ENCODE measurements at places on chromosomes 2 and 18.

DNA sequence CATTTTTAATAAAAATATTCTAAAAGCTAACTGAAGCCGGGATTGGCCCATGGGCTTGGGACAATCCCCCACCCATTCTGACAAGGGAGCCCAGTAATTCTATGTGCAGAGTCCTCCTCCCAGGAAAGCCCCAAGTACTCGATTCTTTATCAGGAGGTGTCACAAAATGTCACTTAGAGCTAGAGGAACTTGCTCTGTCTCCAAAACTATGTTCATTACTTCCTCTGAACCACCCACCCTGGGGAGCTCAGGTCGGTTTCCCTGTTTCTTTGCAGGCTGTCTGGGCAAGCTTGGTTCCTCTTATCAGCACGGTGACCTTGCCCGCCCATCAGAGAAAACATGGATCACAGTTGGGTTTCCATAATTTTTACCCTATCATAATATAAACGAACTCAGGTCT lies 430.6 kb upstream of the ID2 start:
- no peak for DNase-seq

DNA sequence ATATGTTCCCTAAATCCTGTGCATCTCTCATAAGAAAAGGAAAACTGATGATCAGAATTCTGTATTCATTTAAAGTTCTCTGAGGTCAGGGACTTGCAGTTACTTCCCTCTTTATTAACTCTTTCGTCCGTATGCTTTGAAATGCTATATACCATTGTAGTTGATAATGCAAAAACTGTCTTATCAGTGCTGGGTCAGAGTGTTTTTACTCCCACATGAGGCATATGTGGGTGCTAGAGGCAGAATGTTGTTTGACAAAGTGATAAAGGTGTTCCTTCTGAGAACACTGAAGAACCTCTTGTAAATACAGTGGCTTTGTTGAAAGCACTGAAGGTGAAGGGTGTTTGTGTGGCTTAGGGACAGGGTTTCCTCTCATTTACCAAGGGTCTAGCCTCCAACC lies 136.5 kb upstream of the NFATC1 start:
- DNase-seq, result no peak

GRCh38 chr2:226132323-226133215 lies 667.1 kb downstream of the IRS1 start:
- DNase-seq, result no peak

DNA sequence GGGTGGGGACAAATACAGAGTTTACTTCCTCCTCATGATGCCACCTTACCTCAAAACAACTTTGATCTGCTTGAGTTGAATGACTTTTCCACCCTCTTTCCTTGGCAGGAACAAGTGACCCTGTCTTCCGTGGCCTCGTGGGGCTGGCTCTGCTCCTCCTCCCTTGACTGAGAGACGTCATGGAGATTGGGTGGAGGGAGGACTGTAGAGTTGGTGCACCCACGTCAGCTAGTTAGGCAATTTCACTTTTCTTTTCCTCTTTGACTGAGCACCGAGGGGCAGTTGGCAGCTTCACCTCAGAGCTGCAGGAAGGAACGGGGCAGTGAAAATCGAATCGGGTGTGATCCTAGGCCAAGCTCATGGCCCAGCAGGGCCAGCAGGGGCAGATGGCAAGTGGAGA lies at the start of gene SP140:
Gene SP140 (plus strand): TSS at position 251 of the 400 bp plus-strand sequence. CDS start 109 bp downstream, at position 360.
- no peak for DNase-seq

DNA sequence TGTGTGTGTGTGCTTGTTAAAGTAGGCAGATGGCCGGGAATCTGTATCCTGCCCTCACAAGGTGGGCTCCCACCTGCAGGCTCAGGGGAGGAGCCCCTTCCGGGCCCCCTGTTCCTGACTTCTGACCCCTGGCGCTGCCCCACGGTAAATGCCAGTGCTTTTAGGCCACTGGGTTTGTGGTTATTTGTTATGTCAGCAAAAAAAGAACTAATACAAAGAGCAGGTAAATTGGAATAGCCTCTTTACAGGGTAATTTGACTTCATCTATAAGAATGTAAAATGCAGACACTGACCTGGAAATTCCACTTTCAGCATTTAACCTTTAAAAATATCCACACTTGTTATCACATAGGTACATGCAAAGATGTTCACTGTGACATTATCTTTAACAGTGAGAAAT lies 44.2 kb downstream of the RTP5 start:
- DNase-seq, result no peak

GRCh38 chr2:122707224-122707824 lies 951.9 kb downstream of the TSN start:
- no peak for DNase-seq

DNA sequence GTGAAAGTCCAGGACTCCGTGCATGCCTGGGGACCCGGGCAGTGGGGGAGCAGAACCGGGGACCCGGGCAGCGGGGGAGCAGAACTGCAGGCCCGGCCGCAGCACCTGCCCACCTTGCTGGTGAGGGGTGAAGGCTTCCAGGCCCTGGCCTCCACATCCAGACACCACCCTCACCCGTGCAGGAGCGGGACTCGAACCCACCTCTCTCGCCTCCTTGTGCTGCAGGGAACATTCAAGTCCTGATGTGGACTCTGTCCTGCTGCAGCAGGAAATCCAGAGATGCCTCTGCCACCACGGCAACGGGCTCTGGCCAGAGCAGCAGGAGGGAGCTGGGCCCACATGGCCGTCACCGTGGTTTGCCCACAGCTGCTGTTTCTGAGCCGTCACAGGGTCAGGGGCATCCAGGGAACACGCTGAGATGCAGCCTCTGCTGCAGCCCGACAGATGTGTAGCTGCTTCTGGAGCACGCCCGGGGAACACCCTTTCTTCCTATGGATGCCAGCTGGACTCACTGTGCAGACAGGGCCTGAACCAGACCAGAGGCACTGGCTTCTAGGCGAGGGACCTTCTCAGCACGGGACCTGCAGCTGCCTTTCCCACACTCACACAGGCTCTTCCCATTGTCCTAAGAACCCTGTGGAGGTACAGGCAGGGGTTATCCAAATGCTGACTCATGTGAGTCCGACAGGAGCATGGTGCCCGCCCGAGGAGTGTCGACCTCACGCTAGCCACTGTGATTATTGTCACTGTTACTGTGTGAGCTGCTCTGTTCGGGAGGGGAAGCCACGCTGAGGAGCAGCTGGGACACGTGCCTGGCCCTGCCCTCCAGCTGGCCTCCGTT lies 89.2 kb upstream of the CTDP1 start:
- DNase-seq, result no peak

- peak; percentile 35 for DNase-seq
Measured at GRCh38 chr2:205734436-205735037, 52.2 kb downstream of the NRP2 start.

DNA sequence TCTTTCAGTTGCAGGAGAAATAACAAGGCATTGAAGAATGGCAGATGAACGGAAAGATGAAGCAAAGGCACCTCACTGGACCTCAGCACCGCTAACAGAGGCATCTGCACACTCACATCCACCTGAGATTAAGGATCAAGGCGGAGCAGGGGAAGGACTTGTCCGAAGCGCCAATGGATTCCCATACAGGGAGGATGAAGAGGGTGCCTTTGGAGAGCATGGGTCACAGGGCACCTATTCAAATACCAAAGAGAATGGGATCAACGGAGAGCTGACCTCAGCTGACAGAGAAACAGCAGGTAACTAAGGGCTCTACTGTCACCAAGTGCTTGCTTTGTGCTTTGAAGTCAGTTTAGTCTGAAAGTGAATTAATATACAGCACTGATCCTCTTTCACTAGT lies 118.5 kb upstream of the UNC80 start:
- no peak for DNase-seq

DNA sequence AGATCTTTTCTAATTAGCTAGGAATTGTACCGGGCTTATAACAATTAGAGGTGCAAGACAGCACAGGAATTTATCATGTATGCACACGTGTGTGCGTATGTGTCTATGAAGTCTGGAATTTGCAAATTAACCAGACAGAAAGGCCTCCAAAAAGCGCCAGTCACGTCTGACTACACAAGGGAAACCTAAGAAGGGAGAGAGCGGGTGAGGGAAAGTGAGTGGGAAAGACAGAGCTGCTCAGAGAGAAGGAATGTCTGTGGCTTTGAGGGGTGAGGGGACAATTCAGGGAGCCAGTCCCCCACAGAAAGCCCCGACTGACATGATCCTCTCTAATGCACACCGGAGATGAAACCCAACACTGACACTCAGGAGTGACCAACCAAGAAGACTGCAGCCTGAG lies 197.7 kb upstream of the SH3BP4 start:
- DNase-seq, result no peak

GRCh38 chr2:38497670-38498037 lies 105.1 kb downstream of the HNRNPLL start:
- no peak for DNase-seq

- peak; percentile 49 for DNase-seq
Measured at GRCh38 chr2:62297624-62298010, 101.7 kb downstream of the B3GNT2 start.

DNA sequence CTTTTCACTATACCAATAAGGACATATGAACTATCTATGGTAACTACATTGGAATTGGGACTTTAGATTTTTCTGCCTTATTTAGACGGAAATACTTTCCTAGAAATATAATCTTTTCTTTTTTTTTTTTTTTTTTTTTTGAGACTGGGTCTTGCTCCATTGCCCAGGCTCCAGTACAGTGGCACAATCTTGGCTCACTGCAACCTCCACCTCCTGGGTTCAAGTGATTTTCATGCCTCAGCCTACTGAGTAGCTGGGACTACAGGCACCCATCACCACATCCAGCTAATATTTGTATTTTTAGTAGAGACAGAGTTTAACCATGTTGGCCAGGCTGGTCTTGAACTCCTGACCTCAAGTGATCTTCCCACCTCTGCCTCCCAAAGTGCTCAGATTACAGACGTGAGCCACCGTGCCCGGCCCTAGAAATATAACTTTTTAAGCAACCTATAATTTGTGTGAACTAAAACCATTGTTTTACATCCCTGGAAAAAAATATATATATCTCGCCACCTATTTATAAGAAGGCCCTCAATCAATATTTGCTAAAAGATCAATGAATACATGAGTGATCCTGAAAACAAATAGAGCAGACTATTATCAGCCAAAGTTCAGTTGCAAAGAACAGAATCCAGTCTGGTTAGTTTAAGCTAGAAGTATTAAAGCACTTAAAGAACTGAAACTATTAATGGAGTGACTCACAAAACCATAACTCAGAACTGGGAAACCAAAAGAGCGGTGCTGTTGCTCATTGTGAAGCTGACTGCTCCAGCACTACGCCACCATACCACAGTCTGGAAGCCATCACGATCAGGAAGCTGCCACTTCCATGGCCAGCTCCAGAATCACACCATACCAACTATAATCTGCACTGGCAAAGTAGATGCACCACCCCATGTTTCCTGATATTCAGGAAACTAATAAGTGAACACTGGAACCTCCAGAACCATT lies 8.4 kb upstream of the HNRNPLL start:
- DNase-seq, result no peak
